H7 (cell line): ENCODE measurements at places on chromosomes 2 and 18.
A peak's percentile ranks its signal among the peaks of the same experiment; 100 is the strongest.

DNA sequence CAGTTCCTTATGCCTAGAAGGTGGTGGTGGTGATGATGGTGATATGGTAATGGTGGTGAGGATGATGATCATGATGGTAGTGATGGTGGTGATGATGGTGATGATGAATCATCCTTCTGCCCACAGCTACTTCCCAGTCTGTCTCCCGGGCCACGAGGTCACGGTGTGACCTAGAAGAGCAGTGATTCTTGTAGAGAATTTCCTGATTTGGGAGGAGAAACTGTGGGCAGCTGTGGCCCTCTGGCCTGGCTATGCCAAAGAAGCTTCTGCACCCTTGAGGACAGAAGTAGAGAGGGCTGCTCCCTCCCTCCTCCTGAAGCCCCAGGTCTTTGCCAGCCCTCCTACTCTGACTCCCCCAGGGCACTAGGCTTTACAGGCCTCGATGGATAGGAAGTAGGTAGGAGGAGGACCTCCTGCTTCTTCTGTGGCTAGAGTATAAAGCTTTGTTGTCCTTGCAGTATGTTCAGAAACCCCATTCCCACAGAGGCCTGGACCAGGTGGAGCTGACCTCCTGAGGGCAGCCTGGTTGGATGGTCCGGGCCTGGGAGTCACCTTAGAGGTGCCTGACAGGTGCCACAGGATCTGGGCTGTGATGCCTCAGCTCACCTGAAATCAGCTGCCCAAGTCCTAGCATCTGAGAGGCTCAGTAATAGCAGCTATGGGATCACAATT, 57.9 kb upstream of the EPAS1 start:
- no peak for DNase-seq

GRCh38 chr2:12661489-12661888, 55.2 kb upstream of the TRIB2 start:
- no peak for DNase-seq

DNA sequence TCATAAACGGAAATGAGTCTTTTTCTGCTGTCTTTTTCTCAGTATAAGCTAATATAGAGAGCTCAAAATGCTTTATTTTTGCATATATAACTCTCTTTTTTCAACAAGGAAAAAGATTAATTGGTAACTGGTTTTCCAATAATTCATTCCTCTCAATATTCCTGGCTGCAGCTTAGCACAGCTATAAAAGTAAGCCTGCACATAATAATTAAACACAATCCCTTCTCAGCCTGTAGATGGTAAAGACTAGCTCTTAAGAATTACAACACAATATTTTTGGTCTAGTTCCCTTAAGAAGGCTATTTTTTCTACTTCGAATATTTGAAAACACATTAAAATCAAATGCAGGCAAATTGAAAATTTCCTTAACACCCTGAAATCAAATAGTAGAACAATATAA, 258.0 kb downstream of the DOK6 start:
- DNase-seq, result no peak

DNA sequence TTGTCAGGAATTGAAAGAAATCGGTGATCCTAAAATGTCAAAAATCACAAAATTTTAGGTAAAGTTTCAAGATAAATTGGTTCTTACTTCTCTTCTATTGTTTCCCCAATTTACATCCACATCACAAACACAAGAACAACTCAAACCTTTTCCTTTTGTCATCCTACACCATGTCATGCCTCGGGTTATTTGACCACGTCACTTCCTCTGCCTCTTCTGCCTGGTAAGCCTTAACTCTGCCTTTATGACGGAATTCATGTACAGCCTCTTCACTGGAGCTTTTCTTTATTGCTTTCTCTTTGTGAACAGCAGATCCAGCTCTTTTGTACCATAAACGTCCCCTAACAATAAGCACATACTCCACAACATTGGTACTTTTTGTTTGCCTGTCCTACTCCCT, 258.0 kb downstream of the DPP10 start:
- no peak for DNase-seq

DNA sequence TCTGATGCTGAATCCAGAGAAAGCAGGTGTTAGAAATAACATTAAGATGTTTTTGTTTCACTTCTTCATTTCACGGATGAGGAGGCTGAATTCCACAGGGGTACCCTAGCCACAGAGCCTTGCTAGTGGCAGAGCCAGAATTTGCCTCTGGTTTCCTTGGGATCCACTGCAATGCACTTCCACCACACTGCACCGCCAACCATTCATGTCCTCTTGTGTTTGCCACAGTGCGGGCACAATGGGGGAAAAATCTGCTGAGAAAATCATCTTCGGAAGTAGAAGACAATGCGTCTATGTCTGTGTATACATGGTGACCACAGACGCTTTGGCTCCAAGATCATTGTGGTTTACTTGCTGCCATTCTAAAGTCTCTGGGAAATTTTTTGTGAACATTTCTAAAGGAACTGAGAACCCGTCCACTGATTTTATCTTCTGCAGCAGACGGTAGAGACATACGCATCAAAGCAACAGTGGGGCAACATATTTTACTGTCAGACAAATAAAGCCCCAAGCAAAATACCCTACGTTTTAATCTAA, 14.9 kb downstream of the ICOS start:
- DNase-seq, result no peak

- DNase-seq, result peak; percentile 83
Measured at GRCh38 chr2:100610381-100610831, 47.6 kb downstream of the PDCL3 start.

DNA sequence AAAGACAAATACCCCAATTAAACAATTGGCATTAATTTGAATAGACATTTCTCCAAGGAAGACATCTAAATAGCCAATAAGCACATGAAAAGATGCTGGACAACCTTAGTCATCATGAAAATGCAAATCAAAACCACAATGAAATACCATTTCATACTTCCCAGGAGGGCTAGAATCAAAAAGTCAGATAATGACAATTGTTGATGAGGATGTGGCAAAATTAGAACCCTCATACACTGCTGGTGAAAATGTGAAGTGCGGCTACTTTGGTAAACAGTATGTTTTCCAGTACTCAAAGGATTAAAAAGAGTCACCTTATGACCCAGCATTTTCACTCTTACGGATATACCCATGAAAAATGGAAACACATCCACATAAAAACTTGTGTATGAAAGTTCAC, 91.6 kb downstream of the FIGN start:
- DNase-seq, result no peak

DNA sequence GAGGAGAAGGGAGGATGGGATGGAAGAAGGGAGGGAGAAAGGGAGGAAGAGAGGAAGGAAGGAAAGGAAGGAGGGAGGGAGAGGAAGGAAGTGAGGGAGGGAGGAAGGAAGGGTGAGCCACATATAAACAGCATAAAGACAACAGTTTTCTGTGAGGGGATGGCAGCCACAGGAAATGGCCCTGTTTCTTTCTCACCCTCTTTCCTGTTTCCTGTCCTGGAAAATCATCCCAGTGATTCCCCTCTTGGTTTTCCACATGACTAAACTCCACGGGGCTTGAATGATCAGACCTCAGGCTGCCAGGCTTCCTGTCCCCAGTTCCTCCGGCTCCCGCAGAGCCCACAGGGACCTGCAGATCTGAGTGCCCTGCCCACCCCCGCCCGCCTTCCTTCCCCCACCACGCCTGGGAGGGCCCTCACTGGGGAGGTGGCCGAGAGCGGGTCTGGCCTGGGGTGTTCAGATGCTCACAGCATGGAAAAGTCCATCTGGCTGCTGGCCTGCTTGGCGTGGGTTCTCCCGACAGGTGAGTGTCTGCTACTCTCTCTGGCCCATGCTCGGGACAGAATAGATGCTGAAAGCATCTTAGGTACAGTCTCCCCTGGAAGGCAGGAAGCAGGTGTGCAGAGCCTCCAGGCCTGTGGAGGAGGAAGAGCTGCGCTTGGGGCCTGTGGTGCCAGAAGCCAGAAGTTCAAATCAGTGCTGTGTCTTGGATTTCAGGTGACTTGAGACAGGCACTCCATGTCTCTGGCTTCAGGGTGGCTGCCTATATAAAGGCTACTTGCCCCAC, at the start of gene SIGLEC15:
Gene SIGLEC15 (plus strand): TSS at position 418 of the 787 bp plus-strand sequence. CDS start 54 bp downstream, at position 472.
- no peak for DNase-seq

GRCh38 chr18:41150316-41150715, 804.7 kb upstream of the PIK3C3 start:
- no peak for DNase-seq

DNA sequence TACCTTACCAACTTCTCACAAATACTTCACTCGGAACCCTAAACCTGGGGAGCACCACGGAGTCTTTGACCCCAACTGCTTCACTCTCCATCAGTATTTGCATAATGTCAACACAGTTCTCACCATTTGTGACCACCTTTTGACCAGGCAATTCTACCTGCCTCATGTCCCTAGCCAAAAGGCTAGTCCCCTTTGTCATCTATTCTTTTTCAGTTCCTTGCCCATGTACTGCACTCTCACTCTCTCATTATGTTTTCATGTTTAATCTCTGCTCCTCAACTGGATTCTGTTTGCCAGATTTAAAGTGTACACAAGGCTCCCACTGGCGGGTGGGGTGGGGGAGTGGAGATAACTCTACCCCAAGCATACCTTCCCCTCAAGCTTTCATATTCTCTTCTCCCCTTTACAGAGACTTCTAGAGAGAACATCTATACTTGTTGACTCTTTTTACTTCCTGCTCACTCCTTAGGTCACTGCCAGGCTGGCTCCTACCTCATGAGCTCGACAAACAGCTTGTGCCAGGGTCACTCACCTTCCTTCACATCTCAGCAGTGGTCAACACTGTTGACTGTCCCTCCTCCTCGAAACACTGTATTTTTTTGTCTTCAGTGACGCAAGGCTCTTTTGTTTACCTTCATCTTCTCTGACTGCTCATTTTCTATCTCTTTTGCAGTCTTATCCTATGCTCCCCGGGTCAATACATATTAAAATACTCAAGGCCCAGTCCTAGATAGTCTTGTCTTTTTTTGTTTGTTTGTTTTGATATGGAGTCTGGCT, 88.7 kb upstream of the MAP4K3 start:
- DNase-seq, result no peak

GRCh38 chr2:1071650-1072049, 121.0 kb downstream of the SNTG2 start:
- no peak for DNase-seq

GRCh38 chr2:54663424-54664030, 59.9 kb upstream of the EML6 start:
- no peak for DNase-seq

- no peak for DNase-seq
Measured at GRCh38 chr2:144140891-144141290, 379.0 kb downstream of the ZEB2 start.

- DNase-seq, result no peak
Measured at GRCh38 chr2:119753930-119754321, 5.8 kb upstream of the PTPN4 start.

- no peak for DNase-seq
Measured at GRCh38 chr18:77091366-77091765, 41.2 kb downstream of the MBP start.
